Heart left ventricle (tissue), 16 donors: ENCODE measurements at places on chromosomes 16 and 17. TPM values are rescaled to one million over a fixed set of nuclear protein-coding genes. Genes with fewer than 3 reads are reported as not detected.
A peak's percentile ranks its signal among the peaks of the same experiment; 100 is the strongest.

- no peak for DNase-seq
Observed at GRCh38 chr17:49352587-49353154, 9.4 kb downstream of the ZNF652 start.

The HSF4 gene
- 62.5 TPM for polyA plus RNA-seq

The SYT17 gene
- polyA plus RNA-seq: 0.53 TPM

The DOK4 gene
- 5.9 TPM for polyA plus RNA-seq

GRCh38 chr17:27754549-27754948 is 45.8 kb downstream of the NOS2 start:
- DNase-seq: no peak

- peak; percentile 73 for DNase-seq
Observed at GRCh38 chr16:49833085-49833484, 22.8 kb downstream of the ZNF423 start.

GRCh38 chr17:29042026-29042678 is 789 bp upstream of the PIPOX start:
- DNase-seq: no peak

DNA sequence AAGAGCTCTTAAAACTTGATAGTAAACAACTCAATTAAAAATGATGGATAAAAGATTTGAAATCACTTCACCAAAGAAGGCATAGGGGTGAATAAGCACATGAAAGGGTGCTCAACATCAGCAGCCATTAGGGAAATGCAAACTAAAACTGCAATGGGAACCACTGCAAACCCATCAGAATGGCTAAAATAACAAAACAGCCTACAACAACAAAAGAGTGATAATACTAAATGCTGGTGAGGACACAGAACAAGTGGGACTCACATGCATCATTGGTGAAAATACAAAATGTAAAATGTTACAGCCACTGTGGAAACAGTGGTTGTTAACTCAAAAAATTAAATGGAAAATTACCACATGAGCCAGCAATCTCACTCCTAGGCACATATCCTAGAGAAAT is 121.5 kb downstream of the CDK5R1 start:
- no peak for DNase-seq

- no peak for DNase-seq
Observed at GRCh38 chr17:13835151-13835550, 233.4 kb upstream of the HS3ST3A1 start.

- no peak for DNase-seq
Observed at GRCh38 chr16:82700541-82701235, 73.9 kb downstream of the CDH13 start.

The SLC22A31 gene
- polyA plus RNA-seq: not detected

GRCh38 chr17:51778842-51779241 is 379.7 kb downstream of the CA10 start:
- no peak for DNase-seq

DNA sequence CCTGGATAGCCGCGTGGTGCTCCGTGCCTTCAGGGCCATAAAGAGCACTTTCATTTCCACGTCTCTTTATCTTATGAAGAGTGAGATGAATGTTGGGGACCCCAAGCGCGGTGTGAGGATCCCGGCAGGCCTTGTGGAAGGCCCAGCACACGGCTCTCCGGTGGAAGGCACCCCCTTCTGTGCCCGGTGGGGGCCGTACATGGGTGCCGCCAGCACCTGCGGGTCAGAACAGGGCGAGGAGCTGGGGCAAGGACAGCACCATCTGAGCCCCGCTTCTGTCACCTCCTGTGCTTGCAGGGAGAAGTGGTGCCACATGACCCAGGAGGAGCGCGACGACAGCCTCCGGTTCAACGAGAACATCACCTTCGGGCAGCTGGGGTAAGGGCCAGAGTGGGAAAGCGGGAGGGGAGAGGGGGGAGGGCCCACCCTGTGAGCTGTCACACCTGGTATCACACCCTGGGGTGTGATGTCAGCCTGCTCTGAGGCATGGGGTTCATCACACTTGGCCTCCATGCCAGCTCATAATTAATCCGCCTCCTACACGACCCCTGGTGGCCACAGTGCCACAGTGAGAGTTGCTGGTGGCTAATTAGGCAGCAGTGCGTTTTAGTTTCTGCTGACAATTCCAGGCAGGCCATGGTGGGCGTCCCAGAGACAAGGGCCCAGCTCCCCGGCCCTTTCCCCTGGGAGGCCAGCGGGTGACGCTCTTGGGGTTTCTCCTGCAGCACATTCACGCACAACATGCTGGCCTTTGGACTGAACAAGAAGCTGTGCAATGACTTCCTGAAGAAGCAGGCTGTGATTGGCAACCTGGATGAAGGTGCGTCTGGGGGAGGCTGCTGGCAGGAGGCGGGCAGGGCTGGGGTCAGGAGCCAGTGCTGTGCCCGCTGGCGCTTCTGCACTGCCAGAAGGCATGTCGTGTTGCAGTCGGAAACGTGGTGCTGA is 25.7 kb downstream of the CIBAR2 start:
- peak; percentile 78 for DNase-seq

- DNase-seq: peak; percentile 72
Observed at GRCh38 chr17:42653179-42654124, 5.6 kb upstream of the TUBG2 start.

DNA sequence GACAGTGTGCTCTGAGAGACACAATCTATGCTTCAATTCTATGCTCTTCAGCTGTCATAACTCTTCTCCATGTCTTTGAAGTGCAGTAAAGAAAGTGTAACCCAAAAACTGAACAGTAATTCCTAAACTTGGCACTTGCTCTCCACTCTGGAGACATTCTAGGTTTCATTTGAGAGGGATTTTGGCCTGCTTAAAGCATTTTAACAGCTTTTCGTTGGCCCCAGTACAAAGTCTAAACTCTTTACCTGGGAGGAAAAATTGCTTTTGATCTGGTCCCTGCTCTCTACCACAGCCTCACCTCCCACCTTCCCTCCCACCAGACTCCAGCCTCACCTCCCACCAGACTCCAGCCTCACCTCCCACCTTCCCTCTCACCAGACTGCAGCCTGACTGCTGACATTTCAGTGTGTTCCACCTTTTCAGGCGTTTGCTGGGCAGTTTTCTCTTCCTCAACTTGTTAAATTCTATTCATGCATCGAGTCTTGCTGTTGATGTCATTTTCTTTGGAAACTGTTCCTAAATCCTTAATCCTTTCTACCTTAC is 132.6 kb downstream of the RPTOR start:
- DNase-seq: no peak

GRCh38 chr17:65137021-65137939 is at the start of gene RGS9:
TSS of gene RGS9 (plus strand) at chr17:65137370. CDS start at chr17:65137541, 171 bp downstream.
- peak; percentile 81 for DNase-seq

DNA sequence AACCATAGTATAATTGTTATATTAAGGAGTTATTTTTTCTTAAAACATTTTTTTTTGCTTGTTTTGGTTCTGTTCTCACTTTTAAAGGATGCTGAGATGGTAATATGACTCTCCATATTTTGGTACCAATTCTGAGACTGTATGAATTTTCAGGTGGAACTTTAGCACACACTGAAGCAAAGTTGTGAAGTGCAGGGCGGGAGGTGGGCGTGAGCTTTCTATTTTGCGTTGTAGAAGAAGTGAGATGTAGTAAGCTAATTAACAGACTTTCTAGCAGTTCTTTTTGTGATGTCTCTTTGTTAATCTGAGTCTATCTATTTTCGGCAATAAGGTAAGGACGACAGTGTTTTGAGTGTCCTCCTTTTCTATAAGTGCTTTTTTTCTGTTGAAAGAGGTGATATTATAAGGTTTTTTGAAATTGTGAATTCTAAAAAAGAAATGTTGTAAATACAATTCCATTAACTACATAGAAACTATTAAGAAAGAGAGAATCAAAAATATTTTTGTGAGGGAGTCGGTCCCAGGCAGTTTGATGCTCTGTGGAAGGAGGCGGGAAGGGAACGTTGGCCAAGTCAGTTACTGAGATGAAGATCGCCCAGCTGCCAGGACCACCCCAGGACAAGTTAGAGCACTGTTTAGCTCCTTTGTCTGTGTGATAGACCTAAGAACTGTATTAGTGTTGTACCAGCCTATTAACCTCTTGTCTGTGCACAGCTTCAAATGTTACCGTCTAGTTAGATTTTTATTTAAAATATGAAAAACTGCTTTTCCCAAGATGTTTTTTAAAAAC is 65.0 kb downstream of the CCDC182 start:
- no peak for DNase-seq

DNA sequence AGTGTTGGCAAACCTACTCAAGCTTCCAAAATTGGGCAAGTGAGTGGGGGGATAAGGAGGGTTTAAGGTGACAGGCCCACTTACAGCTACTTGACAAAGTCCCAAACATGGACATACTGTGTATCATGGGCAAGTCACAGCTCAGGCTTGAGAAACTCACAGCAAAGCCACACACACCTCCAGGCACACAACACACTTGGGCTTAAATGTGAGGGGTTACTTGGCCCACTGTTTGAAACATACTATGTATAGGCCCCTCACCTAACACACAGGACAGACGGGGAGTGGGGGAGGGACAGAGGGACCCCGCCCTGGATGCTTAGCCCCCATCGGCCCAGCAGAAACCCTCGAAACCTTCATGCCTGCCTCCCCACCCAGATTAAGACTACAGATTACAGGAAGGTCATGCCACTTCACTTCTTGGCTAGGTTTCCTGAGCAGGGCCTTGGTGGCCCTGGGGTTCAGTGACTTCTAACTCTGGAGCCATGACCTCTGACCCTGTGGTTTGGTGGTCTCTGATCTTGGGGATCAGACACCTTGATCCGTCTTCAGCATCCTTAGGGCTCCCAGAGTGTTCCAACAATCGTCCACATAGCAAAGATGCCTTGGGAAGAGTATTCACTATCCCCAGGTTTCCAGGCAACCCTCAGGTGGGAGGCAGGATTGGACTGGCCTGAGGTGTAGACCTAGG is 2.3 kb upstream of the SAMD14 start:
- DNase-seq: no peak

The LIMD2 gene
- polyA plus RNA-seq: 5.4 TPM

DNA sequence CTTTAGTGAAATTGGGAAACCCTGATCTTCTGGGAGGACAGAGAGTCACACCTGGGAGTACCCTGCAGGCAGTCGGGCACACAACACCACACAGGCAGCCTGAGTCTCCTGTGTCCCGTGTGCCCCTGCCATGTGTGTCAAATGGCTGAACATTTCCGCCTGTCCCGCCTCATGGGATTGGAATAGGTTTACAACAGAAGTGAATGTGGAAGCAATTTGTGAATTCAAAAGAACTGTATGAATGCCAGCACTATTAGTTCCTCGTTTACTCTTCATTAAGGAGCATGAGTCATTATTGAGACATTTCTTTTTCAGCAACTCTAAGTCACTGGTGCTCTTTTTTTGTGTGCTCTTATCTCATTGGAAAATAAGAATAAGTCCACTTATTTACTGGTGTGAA is 226.5 kb downstream of the PMP22 start:
- no peak for DNase-seq

DNA sequence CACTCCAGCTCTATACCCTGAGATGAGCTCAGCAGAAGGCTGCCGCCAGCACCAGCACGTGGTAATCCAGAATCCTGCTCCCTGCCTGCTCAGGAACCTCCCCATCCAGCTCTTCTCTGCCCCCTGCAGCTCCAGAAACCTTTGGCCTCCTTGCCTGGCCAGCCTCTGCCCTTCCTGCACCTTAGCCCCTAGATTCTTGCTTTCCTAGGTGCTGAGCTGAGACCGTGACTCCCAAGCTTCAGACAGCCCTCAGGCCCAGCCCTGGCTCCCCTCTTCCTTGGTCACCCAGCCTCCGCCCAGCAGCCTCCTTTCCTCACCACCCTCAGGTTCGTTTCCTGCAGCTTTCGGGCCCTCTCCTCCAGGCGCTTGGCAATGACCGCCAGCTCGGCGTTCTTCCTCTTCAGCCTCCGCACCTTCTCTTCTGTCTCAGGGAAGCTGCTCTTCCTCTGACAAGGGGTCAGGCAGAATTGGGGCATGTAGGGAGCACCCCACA is 2.6 kb downstream of the TSPOAP1 start:
- no peak for DNase-seq

The TNFRSF13B gene
- polyA plus RNA-seq: not detected

DNA sequence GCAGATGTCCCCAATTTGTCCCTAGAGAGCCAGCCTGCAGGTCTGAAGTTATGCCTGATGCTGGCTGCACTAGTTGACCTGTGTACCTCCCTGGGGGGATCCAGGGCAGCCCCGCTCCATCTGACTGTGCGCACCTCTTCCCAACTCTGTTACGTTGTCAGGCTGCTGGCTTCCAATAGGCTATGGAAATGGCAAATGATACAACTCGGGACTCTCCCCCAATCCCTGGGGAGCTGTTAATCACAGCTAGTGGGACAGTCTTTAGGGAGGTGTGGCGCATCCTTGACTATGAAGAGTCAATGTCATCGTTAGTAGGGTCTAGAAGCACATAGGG is 30.1 kb downstream of the GPRC5B start:
- DNase-seq: no peak

DNA sequence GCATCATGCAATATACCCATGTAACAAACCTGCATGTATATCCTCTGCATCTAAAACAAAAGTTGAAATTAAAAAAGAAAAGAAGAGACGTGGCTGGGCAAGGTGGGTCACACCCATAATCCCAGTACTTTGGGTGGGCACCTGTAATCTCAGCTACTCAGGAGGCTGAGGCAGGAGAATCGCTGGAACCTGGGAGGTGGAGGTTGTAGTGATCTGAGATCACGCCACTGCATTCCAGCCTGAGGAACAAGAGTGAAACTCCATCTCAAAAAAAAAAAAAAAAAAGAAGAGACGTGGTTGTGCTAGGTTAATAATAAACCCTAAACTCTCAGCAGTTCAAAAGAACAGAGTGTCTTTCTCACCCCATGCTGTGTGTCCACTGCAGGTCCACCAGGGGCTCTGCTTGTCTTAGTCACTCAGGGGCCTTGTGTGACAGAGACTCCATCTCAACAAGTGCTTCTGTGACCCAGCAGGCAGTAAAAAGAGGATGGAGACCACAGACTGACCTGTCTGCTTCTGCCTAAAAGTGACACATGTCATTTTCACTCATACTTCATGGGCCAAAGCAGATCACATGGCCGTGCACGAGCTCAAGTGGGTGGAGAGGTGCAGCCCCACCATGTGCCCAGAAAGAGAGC is 22.3 kb upstream of the N4BP1 start:
- no peak for DNase-seq

DNA sequence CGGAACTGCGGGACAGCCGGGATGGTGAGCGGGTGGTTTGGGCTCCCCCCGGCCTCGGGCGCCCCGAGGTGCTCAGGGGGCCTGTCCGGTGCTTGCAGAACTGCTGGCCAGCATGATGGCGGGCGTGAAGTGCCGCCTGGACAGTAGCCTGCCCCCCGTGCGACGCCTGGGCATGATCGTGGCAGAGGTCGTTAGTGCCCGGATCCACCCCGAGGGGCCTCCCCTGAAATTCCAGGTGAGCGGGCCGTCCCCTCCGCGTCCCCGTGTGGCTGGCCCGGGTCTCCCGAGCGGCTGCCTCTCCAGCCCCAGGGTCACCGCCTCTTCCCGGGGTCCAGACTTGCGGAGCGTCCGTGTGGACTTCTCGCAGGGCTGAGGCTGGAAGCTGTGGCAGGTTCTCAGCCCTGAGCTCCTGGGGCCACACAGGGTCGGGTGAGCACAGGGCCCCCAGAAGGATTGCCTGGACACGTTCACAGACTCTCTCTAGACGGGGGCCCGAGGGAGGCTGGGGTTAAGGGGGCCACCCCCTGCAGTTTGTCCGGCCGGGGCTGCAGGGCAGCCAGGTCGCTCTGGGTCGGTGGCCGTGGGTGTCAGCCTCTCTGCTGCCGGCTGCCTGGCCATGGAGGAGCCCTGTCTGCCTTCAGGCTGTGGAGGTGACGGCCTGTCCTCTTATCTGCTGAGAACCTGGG is 7.4 kb downstream of the TELO2 start:
- no peak for DNase-seq

The ICAM2 gene
- polyA plus RNA-seq: 64.1 TPM

- DNase-seq: no peak
Observed at GRCh38 chr16:88387180-88387765, 4.5 kb downstream of the ZNF469 start.

- DNase-seq: no peak
Observed at GRCh38 chr16:81427219-81427618, 17.4 kb upstream of the CMIP start.
